ENCODE measurements at places on chromosomes 3 and 15.

DNA sequence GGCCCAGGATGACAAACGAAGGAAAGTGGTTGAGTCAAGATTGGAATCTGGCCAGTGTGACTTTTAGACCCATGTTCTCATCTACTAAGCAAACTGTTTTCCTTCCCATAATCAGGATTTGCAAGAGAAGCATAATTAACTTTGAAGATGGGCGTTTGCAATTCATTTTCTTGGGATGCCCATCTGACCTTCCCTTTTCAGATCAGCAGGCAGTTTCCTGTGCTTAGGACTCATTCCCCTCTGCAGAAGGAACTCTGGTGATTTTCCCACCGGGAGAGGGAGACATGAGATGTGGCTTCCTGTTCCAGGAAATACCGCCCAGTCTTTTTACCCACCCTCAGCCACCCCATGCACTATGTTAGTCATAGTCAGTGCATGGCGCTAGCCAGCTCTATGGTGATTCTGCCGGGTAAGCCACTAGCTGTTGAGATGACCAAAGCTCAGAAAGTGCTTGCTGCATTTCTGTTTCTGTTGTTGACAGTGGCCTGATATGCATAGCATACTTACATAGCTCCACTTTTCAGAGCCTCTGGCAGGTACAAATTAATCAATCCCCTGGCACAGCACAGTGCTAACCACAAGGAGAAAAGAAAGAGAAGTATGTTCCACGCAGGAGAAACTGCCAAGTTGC, 129.4 kb downstream of the VGLL4 start:
- no peak for DNase-seq

DNA sequence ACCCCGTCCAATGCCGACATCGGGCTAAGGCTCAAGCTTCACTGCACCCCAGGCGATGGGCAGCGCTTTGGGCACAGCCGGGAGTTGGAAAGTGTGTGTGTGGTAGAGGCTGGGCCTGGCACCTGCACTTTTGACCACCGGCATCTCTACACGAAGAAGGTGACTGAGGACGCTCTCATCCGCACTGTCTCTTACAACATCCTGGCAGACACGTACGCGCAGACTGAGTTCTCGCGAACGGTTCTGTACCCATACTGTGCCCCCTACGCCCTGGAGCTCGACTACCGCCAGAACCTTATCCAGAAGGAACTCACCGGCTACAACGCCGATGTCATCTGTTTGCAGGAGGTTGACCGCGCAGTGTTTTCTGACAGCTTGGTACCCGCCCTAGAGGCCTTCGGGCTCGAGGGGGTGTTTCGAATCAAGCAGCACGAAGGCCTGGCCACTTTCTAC, 1.0 kb downstream of the PDE12 start:
- DNase-seq = no peak

DNA sequence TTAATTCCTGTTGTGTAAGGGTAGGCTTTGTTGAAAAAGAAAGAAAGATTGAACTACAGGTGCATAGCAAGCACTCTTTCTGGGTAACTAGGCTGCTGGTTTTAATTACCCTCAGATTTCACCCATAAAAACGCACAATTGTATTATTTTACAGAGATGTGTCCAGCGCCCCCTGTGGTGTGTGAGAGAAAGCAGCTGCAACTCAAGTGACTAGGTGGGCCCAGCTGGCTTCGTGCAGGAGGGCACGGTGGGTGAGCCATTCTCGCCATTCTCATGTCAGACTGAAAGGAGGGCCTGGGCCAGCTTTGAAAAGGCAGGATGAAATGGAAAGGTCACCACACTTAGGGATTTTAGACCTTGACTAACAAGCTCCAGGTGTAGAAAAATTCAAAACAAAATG, 122.6 kb downstream of the LRIG1 start:
- DNase-seq = no peak

DNA sequence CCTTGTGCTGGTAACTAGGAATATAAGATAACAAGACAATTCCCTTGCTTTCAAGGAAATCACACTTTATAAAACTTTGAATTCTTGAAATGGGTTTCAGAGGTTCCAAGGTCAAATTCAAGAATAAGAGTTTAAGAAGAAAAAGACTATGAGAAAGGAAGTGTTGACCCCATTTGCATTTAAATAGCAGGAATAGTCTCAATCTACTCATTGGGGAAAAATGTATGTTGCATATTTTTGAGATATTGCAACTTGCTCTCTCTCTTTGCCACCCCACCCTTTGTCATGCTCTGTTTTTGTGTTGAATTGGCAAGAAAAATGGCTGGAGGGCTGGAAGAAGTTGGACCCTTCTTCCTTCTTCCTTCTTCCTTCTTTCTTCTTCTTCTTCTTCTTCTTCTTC, 699.2 kb downstream of the TUSC7 start:
- no peak for DNase-seq

- peak; percentile 46 for DNase-seq
These were observed 200.3 kb upstream of the UMPS start for GRCh38 chr3:124529826-124530571.

GRCh38 chr15:71628988-71629770, 181.2 kb upstream of the NR2E3 start:
- no peak for DNase-seq

GRCh38 chr3:7707187-7707586, 794.4 kb upstream of the LMCD1 start:
- DNase-seq = no peak

GRCh38 chr3:150097588-150097890, 126.8 kb upstream of the PFN2 start:
- DNase-seq = no peak

GRCh38 chr3:193771011-193771652, 178.1 kb downstream of the OPA1 start:
- no peak for DNase-seq

GRCh38 chr15:70424937-70425411, 327.3 kb upstream of the TLE3 start:
- DNase-seq = no peak

DNA sequence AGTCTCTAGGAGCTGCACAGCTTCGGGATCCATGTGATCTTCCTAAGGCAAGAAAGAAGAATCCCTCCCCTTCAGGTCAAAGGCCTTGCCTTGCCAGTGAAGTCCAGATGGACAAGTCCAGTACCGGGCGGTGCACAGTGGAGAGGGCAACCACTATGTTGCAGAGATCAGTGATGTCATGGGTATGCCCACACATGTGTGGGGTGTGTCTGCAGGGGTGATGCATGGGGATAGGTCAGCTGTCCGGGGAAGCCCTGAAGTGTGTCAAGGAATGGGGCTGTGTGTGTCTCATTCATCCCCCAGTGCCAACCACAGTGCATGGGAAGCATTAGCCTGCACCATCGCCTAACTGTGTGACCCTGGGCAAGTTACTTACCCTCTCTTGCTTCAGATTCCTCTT, 66.5 kb downstream of the TLE3 start:
- no peak for DNase-seq

GRCh38 chr3:113194823-113195401, 16.4 kb upstream of the BOC start:
- no peak for DNase-seq

DNA sequence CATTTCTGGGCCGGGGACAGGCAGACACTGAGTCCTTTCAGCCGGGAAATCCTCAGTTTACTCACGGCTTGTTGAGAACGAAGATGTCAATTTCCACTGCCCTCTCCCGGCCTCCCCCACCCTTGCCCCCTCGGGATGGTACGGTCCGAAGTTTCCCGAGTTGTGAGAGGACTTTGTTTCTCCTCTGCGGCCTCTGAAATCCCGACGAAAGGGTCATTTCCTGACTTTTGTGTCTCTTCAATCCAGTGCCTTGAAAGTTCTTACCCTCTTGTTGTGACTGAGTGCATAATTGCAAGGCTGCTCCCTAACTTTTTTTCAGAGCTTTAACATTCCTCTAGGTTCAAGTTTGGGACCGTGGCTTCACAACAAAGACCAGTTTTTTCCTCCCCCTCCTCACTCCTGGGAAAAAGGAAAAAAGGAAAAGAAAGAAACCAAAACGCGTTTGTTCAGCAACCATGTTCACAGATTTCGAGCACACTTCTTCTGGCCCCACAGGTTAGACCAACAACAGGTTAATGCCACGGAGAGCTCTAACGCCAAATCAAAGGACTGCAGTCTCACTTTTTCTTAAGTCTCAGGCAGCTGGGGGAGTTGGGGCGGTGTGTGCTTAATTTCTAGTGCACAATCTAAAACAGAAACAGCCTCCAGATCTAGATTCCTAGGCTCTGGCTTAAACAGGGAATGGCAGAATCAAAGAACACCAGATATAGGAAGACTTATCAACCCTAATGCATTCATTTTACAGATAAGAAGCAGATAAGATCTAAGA, 138.9 kb downstream of the TMCO5A start:
- DNase-seq = no peak

GRCh38 chr3:178203165-178203564, 333.1 kb upstream of the KCNMB2 start:
- DNase-seq = peak; percentile 28

DNA sequence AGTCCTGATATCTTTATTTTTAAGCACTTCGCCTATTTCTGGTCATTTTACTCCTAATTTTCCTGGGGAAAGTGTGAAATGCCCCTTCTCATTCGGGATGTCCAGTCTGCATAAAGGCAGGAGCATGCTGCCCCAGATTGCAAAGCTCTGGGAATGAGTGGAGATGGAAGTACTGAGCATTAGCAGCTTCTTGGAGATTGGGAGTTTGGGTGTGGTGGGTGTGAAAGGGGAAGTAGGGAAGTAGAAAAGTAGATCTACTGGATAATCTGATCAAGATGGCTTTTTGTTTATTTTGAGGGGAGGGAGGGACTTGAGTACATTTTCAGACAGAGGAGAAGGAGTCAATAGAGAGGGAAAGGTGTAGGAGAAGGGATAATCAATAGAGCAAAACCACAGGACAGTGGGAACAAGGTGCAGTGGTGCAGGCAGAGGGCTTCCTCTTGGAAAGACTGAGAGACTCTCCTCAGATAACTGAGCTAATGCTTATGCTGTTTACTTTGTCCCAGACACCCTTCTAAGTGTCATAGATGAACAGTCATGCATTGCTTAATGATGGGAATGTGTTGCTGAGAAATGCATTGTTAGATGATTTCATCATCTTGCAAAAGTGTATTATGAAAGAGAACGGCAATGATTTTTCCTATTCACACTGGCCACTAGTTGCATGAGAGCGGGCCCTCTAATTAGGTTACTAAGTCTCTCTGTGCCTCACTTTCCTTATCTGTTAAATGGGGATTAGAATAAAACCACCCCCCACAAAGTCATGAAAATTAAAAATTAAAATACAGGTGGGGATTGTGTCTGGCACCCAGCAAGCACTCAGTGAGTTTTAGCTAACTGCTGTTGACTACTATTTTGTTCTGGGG, 45.5 kb downstream of the PHLDB2 start:
- DNase-seq = no peak

DNA sequence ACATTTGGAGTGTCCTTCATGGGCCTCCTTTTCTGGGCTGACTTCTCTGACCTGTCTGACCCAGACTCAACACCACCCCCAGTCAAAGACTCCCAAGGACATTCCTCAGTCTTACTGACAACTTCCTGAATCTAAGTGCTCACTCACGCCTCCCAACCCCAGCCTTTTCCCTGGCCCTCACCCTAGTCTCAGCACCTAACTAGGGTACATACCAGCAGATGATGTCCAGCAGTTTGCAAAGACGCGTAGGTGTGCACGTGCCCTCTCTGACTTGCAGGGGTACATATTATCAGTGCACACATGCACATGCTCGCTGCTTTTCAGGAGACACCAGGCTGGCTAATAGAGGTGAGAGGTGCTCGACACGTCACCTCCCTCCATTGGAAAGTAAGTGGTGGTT, 38.7 kb upstream of the SLCO2A1 start:
- DNase-seq = no peak

GRCh38 chr15:21270474-21270873, 169.8 kb downstream of the POTEB3 start:
- DNase-seq = no peak

DNA sequence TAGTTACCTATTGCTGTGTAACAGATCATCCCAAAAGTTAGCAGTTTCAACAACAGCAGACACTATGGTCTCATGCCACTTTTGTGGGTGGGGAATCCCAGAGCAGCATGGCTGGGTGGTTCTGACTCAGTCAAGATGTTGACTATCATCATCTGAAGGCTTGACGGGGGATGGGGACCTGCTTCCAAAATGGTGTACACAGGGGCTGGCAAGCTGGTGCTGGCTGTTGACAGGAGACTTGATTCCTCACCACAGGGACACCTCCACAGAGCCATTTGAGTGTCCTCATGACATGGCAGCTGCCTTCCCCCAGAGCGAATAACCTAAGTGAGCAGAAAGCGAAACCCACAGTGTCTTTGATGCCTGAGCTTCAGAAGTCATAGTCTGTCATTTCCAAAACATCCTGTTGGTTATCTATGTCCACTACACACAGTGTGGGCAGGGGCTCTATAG, 19.1 kb downstream of the DNAJB8 start:
- DNase-seq = no peak

GRCh38 chr15:90869601-90870353, 1.4 kb downstream of the FURIN start:
- peak; percentile 6 for DNase-seq

DNA sequence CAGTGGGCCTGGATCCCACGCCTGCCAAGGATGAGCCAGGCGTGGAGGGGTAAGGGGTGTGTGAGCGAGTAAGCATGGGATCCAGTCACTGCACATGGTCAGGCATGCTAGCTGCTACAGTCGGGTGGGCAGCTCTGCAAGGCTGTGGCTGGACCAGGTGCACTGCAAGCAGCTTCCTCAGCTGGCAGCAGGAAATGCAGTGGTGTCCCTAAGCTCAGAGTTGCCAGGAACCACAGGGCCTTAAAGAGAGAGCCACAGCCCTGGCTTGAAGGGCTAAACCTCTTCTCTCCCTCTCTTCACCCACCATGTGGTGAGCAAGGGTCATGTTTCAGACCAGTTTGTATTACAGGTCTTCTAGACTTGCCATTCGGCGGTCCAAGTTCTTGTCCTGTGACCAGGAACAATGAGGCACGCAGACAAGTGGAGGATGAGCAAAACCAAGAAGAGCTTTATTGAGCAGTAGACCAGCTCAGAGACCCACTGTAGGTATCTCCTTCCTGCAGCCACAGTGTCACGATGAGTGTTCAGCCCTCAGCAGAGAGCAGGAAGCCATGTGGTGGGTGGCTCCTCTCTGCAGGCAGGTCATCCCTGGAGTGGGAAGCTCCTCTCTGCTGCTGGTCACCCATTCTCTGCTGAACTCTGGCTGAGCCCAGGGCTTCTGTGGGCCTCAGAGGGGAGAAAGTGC, 511.9 kb downstream of the PYDC2 start:
- no peak for DNase-seq
